ENCODE measurements at places on chromosomes 13 and 19.

DNA sequence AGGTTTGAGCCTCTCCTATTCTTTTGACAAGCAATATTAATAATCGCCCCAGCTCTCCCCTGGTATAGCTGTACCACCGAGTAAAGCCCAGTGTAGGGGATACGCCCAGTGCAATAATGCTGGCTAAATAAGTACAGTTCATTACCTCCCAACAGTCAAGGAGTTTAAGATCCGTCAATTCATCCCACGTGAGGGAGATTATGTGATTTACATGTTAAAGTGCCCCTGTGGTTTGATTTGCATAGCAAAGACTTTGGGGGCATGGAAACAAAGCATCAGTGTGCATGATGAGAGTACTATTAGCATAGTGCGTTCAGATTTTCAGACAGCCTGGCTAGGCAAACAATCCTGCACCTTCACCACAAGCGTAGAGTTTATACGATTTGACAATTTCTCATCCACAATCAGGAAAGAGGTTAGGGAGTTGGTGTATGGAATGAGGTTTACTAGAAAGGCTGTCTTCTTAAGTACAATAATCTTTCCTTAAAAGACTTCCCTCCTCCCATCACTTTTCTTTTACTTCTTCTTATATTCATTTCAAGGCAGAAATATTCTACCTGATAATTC, 754.0 kb downstream of the DIAPH3 start:
- DNase-seq = no peak

GRCh38 chr13:49246850-49247642, 679 bp upstream of the CDADC1 start:
- DNase-seq = no peak

DNA sequence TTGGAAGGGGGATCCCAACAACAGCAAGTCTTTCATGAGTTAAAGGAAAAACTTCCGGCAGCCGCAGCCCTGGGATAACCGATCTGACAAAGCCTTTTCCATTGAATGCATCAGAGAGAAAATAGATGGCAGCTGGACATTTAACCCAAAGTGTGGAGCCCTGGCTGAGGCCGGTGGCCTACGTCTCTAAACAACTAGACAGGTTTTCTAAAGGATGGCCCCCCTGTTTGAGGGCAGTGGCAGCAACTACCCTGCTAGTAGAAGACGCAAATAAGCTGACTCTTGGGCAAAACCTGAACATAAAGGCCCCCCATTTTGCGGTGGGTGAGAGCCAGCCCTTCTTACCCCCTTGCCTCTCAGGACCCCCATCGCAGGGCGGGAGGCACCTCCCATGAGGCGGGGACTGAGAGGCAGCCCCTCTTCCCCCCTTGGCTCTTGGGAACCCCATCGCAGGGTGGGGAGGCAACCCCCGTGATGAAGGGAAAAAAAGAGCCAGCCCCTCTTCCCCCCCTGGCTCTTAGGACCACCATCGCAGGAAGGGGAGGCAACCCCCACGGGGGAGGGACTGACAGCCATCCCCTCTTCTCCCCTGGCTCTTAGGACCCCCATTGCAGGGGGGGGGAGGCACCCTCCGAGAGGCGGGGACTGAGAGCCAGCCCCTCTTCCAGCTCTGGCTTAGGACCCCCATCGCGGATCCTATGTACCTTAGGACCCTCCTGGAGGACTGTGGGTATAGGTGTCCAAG, 2422.9 kb upstream of the PCDH20 start:
- no peak for DNase-seq

DNA sequence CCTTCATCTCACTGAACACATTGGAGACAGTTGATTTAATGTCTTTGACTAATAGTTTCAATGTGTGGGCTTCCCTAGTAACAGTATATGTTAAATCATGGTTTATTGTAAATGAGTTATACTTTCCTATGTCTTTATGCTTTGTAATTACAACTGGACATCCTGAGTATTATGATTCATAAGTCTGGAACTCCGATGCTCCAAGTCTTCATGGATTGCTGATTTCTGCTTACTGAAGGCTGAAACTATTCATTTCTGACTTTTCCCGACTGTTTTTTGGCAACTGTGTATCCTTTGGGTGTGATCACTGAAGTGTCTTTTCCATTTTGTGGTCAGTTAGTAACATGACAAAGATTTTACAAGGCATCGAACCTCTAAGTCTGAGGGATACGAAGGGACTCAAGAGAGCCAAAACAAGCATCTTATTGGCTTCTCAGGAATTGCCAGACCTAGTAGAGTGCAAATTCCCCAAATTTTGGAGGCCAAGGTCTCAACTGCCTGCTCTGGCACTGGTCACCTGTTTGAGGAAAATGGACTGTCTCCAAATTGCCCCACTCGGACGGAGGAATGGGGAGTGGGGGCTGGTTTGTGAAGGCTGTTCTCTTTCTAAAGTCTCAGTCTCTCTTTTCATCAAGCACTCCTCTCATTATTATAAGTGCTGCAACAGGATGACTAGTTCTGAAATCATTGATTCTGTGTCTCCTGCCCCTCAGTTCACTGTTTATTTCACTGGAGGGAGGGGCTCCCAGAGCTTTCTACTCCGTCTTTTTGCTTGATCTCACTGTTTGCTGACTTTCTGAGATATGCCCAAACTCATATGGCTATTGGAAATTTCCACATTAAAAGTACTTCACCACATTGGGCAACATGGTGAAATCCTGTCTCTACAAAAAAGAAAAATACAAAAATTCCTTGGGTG, 20.2 kb upstream of the CD70 start:
- no peak for DNase-seq

Measured in GM18507 (cell line).